ENCODE measurements at places on chromosomes 6 and 20.

DNA sequence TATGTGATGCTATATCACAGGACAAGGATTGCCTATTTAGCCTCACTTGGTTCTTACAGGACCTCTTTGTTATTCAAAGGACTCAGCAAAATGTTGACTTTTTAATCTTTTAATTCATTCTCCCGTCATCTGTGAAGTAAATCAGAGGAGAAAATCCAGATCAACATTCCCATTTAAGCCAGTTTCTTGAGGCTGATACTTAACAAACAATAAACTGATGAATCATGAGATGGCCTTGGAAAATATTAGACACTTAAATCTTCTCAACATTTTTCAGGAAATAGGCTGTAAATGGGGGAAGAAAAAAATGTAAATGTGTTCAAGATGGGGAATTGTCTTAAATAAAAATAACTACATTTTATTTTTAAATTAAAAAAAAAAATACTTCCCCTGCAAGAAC, 55.9 kb upstream of the UBR2 start:
- DNase-seq = no peak

DNA sequence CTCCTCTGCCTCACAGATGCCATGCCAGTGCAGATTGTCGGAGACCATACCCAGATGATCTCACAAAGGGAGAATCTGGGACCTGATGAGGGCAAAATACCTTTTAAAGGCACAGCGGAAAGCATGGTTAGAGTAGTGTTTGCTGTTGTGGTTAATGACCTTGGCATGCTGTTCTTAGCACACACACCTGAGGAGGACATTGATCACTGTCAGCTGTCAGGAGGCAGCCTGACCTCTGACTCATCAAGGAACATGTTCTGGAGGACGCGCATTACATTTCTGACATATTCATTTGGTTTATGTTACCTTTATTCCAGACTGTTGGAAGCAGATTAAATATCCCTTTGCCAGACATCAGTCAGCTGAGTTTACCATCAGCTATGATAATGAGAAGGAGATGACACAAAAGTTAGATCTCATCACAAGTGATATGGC, 57.1 kb downstream of the GOPC start:
- no peak for DNase-seq

GRCh38 chr20:57087705-57088104, 178.7 kb downstream of the BMP7 start:
- no peak for DNase-seq

DNA sequence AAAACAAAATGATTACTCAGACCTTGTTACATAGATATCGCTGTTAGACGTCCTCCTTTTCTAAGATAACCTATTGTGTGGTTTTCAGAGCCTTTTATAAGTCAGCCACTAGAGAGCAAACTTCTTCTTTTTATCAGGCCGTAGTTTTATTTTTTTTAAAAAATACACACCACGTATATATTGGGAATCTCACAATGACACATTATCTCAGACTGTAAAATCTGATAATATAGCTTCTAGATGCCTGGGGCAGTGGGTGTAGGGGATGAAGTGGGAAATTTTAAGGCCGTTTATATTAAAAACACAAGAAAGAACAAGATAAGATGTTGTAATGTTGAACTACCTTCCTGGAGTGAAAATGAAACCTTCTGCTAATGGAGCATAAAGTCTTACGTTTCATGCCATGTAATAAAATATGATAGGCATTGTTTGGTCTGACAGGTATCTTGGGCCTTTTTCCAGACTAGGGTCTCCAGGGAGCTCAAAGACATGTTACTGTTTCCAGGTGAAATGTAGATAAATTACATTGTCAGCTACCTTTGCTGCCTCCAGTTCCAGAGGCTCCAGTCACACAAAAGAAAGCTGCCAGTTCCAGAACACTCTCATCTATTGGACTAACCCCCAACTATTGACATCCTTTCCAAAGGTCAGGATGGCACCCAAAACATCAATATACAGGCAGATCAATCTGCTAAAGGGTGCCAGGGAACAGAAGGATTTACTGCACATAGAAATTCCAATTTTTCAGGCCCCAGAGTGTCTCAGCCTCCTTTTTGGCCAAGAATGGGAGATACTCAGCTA, 130.2 kb upstream of the AKIRIN2 start:
- peak; percentile 56 for DNase-seq

DNA sequence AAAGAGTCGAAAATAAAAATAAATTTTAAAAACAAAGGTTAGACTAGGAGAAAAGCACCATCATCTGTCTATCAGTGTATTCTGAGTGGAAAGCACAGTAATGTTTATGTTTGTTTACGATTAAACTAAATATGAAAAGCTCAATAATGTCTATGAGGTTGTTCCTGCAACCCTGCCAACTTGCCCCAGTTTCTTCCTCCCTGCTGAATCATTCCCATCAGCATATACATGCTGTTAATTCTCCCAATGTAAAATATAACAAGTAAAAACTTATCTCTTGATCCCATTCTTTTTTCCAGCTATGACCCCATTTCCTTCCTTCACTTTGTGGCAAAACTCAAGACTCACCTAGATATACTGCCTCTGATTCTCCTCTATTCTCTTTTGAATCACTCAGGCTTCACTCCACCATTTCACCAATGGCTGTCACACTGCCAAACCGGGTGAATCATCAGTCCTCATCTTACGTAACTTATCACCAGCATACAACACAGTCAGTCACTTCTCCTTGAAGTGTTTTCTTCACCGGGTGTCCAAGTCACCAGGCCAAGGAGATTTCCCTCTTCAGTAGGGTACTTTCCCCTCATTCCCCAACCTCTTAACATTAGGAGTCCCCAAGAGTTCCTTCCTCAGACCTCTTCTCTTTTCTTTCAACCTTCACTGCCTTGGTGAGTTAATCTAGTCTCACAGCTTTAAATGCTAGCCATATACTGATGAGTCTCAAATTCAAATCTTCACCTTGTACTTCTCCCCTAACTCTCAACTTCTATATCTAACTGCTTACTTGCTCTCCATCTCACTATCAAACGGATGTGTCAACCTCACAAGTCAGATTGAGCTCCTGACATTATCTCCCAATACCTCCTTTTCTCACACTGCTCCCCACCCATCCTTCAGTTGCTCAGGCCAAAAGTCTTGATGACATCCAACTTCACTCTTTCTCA, 6.2 kb downstream of the TMEM242 start:
- peak; percentile 88 for DNase-seq

- DNase-seq = no peak
Measured at GRCh38 chr6:36050947-36051710, 23.5 kb downstream of the MAPK14 start.

DNA sequence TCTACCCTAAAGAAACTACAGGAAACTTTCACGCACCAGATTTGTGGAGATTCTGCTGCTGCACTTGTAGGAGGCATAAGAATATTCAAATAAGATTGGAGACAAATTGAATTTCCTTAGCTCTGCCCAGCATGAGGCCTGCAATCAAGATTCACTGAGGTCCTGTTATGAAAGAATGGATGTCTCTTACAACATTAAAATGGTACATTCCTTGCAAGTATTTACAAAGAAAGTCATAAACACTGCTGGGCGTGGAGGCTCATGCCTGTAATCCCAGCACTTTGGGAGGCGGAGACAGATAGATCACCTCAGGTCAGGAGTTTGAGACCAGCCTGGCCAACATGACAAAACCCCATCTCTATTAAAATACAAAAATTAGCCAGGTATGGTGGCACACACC, 74.0 kb upstream of the MAP3K4 start:
- no peak for DNase-seq

DNA sequence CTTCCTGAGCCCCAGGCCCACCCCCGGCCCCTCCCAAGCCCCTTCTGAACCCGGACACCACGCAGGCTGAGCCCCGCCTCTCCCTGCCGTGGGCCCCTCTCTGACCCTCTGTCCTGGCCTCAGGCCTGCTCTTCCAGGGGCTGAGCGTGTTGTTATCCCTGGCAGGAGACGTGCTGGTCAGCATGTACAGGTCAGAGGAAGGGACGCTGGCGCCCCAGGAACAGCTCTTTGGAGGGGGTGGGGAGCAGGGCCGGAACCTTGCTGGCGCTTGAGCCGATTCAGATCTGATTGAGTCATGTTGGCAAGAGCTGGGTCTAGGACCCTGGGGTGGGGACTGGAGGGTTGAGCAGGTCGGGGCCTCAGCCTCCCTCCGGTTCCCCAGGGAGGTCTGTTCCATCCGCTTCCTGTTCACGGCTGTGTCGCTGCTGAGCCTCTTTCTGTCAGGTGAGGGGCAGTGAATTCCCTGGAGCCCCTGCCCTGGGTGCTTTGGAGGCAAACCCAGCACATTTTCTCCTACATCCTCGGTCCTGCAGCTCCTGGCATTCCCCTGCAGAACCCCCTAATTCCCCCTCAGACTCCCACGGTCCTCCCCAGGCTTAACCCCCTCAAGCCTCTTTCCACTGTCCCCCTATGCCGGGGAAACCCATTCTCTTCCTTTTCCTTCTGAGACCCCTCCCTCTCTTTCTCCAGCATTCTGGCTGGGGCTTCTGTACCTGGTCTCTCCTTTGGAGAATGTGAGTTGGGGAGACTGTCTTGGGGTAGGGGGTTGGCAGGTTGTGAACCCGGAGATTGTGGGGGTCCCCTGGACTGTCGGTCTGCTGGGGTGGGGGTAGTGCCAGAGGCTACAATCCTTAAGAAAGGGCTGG, 2.0 kb downstream of the SPAG4 start:
- DNase-seq = peak; percentile 59

GRCh38 chr6:17525637-17526036, 74.5 kb upstream of the FAM8A1 start:
- no peak for DNase-seq

GRCh38 chr6:6803180-6803977, 214.9 kb downstream of the LY86 start:
- no peak for DNase-seq

DNA sequence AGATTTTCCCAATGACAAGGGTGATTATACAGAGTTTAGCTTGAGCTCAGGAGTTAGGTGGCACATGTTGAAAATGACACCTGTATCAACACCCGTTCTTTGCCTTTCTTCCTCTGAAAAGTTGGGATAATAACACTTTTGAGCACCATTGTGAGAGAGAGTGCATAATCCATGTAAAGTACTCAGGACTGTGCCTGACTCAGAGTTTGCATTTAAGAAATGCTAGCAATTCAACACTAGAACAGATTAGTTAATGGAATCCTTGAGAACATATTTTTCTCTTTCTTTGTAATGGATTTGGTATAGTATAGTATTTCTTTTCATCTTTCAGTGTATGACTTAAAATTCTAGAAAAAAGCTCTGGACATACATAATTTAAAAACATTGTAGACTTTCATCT, 449.2 kb downstream of the GJA1 start:
- DNase-seq = no peak

- DNase-seq = peak; percentile 34
Measured at GRCh38 chr6:74551896-74552295, 654.0 kb downstream of the COL12A1 start.

DNA sequence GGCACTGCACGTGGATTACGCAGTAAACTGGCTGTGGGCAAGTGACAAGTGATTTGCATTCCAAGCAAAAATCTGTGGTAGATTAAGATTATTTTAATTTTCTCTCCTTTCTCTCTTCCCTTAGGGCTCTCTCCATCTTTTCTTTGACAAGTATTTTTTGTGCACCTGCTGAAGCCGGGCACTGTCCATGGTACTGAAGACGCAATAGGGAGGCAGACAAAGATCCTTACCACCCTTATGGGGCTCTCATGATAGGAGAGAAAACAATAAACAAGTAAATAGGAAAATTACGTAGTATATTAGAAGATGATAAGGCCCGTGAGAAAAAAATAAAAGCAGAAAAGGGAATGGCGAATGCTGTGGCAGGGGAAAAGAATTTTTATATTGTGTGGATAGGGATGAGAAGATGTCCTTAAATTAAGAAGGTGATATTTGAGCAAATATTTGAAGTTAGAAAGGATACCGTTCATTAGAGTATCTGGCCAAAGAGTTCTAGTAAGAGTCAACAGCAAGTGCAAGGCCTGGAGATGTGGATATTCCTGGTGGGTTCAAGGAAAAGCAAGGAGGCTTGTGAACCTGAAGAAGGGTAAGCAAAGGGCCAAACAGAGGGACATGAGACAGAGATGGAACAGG, 146.0 kb downstream of the LAMP5 start:
- DNase-seq = peak; percentile 5

DNA sequence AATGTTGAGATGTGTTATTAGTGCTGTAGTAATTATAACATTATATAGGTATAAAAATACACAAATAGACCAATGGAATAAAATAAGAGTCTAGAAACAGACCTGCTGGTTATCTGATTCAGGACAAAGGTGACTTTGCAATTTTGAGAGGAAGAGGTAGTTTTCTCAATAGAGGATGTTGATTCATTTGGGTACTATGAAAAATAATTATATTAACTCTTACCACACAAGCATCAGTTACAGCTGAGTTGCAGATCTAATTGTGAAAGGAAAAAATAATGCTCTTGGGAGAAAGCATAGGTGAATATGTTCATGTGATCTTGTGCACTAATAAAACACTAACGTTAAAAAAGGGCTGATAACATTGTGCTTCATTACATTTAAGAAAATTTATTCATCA, 103.0 kb downstream of the BCKDHB start:
- DNase-seq = no peak

DNA sequence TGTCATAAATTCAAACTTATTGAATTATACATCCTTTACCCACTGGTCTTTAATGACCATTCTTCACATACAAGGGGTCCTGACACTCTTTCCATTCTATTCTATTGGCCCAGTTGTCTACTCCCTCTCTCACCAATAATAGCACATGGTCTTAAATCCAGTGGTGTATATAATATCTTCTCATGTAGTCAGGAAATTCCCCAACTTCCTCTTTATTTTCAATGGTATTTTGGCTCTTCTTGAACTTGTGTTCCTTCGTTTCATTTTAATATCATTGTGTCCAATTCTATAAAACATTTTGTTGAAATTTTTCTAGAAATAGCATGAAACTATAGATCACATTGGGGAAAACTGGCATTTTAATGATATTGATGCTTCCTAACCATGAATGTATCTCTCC, 36.8 kb downstream of the PSMB9 start:
- DNase-seq = no peak

GRCh38 chr6:136254851-136255466, 4.8 kb upstream of the MTFR2 start:
- no peak for DNase-seq

DNA sequence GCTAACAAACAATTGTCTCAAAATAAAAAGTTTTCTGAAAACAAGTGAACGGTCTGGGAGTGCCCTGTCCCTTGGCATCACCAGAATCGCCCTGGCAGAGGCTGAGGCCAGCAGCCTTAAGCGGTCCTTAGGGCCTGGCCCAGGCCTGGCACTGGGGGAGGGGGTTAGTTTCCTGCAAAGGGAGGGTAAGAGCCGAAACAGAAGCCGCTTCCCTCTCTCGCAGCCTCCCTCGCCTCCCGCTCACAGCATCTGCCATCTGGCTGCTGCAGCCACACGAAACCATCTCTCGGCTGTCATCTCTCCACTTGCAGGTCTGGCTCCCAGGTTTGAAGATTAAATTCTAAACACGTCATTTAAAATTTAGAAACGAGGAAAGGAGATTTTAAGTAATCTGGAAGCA, 31.5 kb downstream of the PMEPA1 start:
- DNase-seq = no peak

DNA sequence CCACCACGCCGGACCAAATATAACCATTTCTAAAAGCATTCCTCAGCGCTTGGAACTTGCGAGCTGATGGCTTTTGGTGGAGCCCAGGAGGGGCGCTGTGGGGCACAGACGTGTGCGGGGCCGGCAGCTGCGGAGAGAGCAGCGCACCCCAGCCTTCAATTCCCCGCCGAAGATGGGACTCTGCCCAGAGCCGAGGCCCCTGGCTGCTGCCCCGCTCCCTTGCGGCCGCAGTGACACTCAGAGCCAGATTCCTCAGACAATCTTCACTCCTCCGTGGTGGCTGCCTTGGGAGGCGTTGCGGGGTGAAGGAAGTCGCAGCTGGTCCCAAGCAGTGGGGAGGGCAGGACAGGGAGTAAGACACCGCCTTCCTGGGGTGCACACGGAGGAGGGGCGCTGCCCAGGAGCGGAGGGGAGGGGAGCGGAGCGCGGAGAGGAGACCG, 87.7 kb downstream of the TMEM242 start:
- peak; percentile 27 for DNase-seq

Measured in astrocyte of the spinal cord (primary cell).